Activated CD8-positive, alpha-beta memory T cell treated with anti-CD3 and anti-CD28 coated beads for 4 hours (primary cell): ENCODE measurements at places on chromosomes 3 and 15.

DNA sequence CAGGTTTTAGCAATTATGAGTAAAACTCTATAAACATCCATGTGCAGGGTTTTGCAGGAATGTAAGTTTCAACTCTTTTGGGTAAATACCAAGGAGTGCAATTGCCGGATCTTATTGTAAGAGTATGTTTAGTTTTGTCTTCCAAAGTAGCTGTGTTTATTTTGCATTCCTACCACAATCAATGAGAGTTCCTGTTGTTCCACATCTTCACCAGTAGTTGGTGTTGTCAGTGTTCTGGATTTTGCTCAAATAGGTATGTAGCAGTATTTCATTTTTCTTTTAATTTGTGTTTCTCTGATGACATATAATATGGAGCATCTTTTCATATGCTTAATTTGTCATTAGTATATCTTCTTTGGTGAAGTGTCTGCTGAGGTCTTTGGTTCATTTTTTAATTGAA lies 185.1 kb upstream of the GALNT15 start:
- DNase-seq: no peak

GRCh38 chr15:91186904-91187656 lies 87.0 kb downstream of the SV2B start:
- DNase-seq: no peak

GRCh38 chr3:150152567-150152966 lies 181.9 kb upstream of the PFN2 start:
- no peak for DNase-seq

DNA sequence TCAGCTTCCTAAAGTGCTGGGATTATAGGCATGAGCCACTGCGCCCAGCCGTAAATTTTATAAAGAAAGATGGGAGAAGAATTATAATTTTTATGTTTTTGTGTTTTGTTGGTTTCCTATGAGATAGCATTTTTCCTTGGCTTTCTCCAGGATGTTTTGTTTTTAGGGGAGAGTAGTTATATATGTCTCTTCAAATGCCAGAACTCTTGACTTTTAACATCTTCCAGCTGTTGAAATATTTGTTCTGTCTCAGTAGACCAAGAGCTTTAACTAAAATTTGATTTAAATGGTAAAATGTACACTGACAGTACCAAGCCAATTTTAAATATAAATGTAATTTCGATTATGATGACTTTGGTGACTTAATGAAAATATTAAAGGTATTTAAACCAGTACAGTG lies 96.8 kb downstream of the DHX36 start:
- no peak for DNase-seq

- DNase-seq: no peak
Observed at GRCh38 chr3:13535905-13536304, 13.0 kb upstream of the FBLN2 start.

DNA sequence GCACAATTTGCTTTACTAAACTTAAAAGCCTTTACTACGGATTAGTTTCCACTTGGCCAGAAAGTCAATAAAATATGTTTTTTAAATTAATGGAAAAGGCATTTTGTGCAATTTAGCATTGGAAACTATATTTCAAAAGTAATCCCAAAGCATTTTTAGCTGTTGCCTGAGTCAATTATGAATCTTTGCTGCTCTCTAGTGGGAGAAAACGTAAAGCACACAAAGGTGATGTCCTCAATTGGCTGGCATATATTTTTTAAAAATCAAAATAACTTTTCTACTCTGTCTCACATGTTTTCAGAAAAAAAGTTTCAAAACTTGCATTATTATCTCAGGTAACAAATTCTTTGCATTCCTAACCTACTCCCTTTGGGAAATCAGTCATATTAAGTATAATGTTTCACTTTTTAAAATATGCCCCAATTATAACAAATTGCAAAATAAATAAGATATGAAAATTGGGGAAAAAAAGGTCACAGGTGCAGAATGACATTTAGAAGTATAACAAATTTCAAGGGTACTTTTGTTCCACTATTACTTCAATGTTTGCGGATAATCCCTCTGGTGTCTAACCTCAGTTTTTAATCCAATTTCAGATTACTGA lies 47.2 kb upstream of the TEX55 start:
- DNase-seq: no peak

DNA sequence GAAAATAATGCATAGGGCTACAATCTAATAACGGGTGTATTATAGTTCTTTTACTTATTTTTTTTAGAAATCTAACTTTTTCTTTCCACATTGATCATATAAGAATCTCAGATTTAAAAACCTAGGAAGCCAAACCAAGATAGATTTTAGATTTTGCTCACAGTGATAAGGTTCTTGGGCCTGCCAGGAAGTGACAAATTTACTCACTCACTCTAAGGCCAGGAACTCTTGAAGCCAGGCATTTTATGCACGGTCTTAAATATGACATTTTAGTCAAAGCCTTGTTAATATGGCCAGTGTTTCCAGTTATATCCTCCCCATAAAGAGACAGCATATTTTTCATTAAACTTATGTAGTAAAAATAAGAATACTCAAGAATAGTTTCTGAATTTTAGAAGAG lies 271.4 kb downstream of the SQOR start:
- DNase-seq: no peak

DNA sequence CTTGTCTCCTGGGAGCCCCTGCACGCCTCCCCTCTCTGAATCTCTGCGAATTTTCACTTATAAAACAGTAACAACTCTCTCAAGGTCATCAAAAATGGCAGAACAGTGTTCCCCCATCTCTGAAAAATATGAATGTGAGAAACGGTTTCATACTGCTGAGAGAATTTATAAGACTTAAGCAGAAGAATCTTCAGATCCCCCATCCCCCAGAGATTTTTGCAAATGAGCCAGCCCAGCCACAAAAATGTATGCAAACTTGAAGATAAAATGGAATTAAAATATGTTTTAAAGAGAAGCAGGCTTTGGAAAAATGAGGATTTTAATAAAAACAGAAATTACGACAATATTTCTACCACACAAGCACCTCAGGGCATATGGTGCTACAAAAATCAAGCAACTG lies 173.0 kb downstream of the STT3B start:
- DNase-seq: no peak

DNA sequence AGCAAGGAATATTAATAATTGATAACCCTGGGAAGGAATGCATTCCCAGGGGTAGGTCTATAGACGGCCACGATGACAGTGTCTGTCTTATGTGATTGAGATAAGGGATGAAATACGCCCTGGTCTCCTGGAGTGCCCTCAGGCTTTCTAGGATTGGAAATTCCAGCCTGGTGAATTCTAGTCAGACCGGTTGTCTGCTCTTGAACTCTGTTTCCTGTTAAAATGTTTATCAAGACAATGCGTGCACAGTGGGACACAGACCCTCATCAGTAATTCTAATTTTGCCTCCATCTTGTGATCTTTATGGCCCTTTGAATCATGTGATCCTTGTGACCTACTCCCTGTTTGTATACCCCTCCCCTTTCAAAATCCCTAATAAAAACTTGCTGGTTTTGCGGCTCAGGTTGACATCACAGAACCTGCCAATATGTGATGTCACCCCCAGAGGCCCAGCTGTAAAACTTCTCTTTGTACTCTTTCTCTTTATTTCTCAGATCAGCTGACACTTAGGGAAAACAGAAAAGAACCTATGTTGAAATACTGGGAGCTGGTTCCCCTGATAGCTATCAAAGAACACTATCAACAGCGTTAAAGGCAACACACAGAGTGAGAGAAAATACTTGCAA lies 183.3 kb downstream of the PDE8A start:
- no peak for DNase-seq

GRCh38 chr3:141368925-141369794 lies 856 bp downstream of the ZBTB38 start:
- no peak for DNase-seq
